ENCODE measurements at places on chromosomes 2 and 18.

DNA sequence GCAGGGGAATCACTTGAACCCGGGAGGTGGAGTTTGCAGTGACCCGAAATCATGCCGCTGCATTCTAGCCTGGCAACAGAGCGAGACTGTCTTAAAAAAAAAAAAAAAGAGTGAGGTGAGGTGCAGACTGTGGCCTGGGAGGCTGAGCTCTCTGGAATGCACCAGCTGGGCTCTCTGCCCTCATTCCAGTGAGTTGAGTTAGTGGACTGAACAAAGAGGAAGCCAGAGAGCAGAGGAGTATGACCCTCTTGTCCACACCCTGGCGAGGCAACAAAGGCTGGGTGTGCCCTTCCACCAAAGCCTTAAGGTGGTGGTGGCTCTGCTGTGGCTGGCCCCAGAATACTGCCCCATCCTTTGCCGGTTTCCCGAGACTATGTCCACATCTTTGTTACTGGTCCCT lies 71.3 kb upstream of the ACKR3 start:
- DNase-seq: no peak

- no peak for DNase-seq
Observed at GRCh38 chr2:66555501-66556324, 120.8 kb downstream of the MEIS1 start.

- no peak for DNase-seq
Observed at GRCh38 chr2:208227581-208228232, 27.2 kb downstream of the IDH1 start.

- no peak for DNase-seq
Observed at GRCh38 chr2:25042321-25043240, 705 bp downstream of the EFR3B start.

DNA sequence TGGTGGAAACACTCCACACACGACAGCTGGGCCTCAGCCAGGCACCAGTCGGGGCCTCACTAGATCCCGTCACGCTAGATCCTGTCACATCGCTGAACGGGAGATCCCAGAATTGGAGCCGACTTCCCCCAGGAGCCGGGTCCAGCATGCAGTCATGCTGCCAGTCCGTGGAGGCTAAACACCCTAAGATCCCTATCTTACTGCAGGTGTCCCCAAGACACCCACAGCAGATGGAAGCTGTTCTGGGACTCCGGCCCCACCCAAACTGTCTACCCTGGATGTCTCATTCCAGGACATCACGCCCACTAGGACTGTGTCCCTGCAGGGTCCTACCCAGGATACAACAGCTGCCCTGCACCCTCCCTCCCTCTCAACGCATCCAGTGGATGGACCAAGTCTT lies 23.4 kb downstream of the ZNF516 start:
- no peak for DNase-seq

- peak; percentile 36 for DNase-seq
Observed at GRCh38 chr2:176187899-176188773, at the start of gene HOXD1. HOXD1 (plus strand) TSS chr2:176188668; CDS start chr2:176188802, 134 bp downstream.

DNA sequence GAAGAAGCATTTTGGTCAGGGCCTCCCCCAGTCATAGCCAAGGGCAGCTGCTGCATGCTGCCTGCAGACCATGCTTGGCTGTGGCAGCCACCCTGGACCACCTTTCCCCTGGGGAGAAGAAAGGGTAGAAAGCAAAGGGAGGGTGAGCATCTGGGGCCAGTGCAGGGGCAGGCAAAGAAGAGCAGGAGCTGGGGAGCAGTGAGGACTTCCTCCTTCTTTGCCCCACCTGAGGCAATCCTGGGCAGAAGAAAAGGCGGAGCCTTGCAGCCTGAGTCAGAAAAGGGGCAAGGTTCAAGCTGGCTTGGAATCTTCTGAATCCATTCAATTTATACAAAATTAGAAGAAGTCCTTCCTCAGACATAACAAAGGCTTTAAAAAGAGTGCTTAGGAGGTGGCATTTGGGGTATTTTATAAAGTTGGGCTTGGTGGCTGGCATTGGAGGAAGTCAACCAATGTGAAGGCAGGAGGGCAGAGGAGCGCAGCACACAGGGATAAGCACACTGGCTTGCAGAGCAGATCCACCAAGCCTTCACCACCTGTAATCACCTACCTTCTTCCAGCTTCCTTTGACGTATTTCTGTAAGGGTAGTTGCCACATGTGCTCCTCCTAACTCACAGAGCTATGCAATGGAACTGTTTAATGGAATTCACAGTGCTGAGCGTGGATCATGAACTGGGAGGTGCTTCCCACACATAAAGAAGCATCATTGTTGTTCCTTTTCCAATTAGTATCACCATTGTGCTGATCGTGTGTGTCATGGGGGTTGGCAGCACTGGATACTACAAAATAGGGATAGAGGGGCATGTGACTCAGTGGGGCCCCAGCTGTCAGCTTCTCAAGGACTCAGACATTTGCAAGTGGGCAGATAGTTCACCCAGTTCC lies 154.4 kb upstream of the EPAS1 start:
- DNase-seq: no peak
